Iris pigment epithelial cell (primary cell): ENCODE measurements at places on chromosomes 3 and 15.

- DNase-seq, result no peak
Observed at GRCh38 chr3:150439657-150440056, 31.6 kb downstream of the TSC22D2 start.

- DNase-seq, result peak; percentile 78
Observed at GRCh38 chr15:78878356-78878755, 5.7 kb downstream of the MORF4L1 start.

DNA sequence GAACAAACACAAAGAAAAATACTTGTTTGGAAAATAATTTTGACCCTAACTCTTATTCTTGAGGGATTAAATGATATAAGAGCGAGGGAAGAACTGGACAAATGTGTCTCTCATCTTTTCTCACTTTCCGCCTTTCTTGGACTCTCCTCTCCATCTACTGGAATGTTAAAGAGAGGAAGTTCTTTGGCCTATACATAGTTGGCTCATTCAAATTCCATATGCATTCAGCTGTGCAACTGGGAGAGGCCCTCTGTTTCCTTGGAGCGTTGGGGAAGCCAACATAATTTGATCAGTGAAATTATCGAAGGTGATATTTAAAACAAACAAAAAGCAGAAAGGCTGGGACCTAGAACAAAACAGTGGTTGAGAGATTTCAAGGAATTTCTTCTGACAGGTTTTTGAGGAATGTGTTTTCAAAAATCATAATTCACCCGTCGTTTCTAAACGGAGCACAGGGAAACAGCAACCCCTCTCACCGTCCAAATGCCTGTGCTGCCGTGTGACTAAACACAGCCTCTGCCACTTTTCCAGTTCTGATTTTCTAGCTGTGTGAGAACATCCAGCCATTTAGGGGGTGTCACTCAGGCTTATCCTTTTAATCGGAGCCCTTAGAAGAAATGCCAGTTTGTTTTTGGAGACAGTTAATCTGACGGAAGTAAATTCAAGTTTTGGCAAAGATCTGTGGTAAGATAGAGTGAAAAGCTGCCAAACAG lies 489.9 kb downstream of the SOX2 start:
- no peak for DNase-seq

DNA sequence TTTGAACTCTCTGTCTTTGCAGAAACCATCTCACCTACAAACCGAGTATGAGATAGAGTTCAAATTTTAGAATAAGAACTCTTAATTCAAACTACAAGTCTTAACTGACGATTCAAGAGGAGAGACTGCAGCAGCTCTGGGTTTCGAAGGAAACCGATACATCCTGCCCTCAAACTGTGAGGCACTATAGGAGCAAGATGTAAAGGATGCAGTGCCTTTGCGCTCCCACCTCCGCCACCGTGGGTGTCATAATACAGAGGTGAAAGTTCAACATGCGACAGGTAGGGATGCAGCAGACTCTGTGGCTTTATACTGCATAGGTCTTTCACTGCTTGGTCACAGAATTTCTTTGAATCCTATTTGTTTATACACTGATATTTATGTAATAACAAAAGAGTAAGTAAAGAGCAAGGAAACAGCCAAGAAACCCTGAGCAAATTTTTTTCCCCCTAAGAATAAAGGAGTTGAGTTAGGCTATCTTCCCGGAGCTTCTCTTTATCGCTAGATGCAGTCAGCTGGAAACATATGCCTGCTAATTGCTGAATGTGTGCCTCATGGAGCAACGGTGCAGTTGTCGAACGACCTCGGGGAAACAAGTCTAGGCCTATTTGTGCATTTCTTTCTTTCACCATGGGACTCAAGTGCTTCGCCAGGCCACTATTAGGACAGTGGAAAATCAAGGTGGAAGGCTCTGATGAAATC lies 1097.6 kb upstream of the CFAP20DC start:
- no peak for DNase-seq

DNA sequence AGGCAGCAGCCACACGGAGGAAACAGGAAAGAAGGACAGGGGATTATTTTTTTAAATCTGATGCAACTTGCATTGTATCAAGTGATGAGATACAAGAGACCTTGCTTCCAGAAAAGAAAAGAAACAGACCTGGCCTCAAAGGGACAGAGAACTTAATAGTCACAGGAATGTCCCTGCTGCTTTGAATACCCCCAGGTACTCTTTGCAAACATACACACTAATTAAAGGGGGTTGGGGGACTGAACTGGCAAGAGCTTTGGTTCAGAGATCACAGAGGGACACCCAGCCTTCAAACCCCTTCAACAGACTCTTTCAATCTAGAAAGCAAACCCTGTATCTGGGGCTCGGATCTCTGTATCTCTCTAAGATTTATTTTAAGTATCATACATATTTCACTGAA lies 18.0 kb downstream of the TNIK start:
- no peak for DNase-seq
